ENCODE measurements at places on chromosomes 4 and X.

GRCh38 chr4:123236606-123237005 is 160.0 kb upstream of the SPRY1 start:
- no peak for DNase-seq

DNA sequence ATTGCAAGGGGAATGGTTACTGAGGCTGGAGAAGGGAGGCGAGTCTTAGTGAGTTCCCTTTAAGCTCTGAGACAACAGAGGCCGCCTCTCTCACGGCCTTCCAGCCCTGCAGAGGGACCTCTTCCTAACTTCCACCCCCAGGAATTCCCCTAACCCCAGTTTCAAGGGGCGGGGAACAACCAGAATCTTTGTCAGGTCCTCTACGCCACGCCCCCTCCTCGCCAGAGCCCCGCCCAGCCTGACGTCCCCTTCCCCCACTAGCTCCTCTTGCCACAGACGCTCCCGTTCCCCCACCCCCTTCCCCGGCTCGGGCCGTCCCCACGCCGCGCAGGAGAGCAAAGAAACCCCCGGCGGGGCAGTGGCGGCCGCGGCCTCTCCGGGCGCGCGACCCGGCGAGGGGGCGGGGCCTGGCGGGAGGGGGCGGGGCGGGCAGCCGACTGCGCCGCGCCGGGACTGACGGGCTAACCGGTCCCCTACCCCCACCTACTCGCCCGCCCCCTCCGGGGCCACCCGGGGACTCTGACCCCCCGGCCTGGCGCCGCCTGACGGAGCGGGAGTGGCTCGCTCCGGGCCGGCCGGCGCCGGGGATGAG is 12.3 kb upstream of the TMEM156 start:
- peak; percentile 97 for DNase-seq

DNA sequence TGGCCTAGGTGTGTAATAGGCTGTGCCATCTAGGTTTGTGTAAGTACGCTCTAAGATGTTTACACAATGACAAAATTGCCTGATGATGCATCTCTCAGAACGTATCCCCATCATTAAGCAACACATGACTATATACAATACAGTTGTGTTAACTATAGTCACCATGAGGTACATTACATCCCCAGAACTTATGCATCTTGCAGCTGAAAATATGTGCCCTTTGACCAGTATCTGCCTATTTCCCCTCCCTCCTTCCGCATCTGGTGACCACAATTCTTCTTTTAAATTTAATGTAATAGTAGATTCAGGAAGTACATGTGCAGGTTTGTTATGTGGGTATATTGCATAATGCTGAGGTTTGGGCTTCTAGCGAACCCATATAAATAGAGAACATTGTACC is 239.8 kb upstream of the IL1RAPL1 start:
- no peak for DNase-seq

GRCh38 chrX:136867518-136867917 is 13.0 kb downstream of the RBMX start:
- no peak for DNase-seq

DNA sequence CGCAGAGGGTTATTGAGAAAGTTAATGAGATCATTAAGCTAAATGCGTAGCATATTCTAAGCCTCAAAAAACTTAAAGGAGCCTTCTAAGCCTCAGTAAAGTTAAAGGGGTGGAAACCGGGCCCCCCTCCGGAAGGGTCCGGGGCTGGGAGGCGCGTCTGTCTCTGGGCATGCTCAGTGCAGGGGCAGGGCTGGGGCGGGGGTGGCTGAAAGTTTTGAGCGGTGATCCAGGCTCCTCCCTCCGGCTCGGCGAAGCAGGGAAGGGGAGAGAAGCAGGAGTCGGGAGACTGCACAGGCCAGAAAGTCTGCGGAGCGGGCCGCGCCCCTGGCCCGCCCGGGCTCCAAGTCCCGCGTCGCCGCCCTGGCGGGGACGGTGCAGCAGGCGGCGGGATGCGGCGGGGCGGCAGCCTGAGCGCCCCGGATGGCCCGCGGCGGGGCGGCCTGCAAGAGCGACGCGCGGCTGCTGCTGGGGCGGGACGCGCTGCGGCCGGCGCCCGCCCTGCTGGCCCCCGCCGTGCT is at the start of gene EVC:
Gene EVC (plus strand): TSS at position 241 of the 518 bp plus-strand sequence. CDS start 180 bp downstream, at position 421.
- no peak for DNase-seq

- no peak for DNase-seq
Observed at GRCh38 chr4:47646372-47646771, 161.3 kb downstream of the ATP10D start.

GRCh38 chr4:154507156-154507555 is 15.6 kb upstream of the DCHS2 start:
- DNase-seq = no peak

GRCh38 chr4:56613101-56613862 is 67.8 kb downstream of the HOPX start:
- no peak for DNase-seq

- peak; percentile 38 for DNase-seq
Observed at GRCh38 chrX:109856974-109857373, 123.9 kb upstream of the ACSL4 start.

DNA sequence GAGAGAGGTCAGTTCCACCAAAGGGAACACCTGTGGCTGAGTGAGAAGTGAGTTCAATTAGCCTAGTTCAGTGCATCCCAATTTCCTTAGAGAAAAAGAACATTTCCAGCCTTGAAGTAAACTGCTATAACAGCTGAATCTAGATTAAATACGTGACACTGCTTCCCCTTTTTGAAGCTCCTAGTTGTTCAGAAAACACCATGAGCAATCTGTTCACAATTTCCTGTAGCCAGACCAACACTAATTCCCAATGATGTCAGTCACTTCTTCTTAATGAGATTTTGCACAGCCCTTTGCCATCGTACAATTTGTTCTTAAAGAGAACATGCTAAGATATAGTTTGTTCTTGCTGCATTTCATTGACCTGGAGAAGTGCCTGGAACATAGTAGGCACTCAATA is 144.6 kb upstream of the EDNRA start:
- no peak for DNase-seq

DNA sequence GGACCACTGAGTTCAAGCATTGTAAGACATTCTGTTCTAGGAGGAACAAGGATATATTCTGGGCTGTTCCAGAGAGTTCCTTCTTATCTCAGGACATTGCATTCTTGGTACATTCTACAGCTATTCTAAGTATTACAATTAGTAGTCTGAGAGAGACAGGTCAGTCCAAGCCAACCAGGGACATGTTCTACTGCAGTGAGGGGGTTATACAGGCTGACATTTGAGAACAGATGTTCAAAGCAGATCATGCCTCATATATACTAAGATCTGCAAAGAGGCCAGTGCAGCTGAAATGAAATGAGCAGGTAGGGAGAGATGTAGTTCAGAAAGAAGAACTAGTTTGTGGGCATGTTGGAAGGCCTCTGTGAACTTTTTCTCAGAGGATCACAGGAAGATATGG is 142.0 kb downstream of the CENPC start:
- DNase-seq = no peak

- DNase-seq = no peak
Observed at GRCh38 chr4:138037696-138038095, 204.5 kb downstream of the SLC7A11 start.

GRCh38 chrX:26918631-26919030 is 544.5 kb downstream of the PPP4R3C start:
- DNase-seq = peak; percentile 11

DNA sequence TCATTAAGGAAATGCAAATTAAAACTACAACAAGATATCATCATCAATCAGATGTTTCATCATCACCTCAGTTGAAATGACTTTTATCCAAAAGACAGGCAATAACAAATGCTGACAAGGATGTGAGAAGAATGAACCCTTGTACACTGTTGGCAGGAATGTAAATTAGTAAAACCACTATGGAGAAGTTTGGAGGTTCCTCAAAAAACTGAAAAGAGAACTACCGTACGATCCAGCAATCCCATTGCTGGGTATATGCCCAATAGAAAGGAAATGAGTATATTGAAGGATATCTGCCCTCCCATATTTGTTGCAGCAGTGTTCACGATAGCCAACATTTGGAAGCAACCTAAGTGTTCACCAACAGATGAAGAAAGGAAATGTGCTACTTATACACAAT is 50.6 kb upstream of the STARD8 start:
- no peak for DNase-seq

GRCh38 chr4:16745009-16745635 is 153.3 kb downstream of the LDB2 start:
- no peak for DNase-seq

DNA sequence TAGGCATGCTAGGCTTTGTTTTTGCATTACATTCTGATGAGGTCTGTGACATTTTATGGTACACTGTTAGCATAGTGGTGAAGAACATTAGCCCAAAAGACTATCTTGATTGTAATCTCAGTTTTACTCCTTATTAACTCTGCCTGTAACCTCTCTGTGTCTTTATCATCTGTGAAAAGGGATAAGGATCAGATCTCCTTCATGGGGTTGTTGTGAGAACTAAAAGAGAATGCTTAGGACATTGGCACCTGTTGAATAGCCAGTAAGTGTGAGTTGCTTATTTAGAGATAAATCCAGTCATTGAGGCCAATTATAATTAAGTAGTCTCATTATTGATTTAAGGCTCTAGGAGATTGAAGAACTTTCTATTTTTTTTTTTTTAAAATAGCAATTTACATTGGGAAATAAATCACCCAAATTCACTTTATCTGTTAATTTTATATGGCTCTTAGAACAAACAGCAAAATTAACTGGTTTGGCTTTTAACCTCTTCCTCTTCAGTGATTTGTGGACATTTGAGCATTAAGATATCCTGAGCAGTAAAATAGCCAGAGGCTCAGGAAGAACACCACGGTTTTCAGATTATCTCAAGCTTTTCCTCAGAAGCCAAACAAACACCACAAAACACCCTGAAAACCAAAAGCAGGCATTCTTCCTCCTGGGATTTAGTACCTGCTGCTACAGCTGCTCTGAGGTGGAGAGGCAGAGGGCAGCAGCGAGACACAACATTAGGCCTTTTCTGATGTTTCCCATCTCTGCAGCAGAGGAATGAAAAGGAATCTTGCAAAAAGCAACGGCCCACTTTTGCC is 192.9 kb downstream of the ARHGAP10 start:
- no peak for DNase-seq

DNA sequence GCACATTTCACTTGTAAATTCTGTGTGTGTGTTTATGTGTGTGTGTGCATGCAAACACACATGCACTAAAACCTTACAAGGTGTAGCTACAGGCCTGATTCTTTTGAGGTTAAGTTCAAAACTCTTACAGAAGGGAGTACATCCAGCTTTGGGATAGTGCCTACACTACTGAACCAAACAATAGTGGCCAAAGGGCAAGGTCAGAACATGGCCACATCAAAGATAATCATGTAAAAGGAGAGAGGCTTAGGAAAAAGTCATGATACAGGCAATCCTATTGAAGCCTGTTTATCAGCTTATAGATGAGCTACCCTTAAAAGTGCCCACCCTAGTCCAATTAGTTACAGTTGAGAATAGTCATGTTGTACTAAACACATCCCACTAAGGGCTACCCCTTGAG is 139.6 kb downstream of the IDS start:
- no peak for DNase-seq

DNA sequence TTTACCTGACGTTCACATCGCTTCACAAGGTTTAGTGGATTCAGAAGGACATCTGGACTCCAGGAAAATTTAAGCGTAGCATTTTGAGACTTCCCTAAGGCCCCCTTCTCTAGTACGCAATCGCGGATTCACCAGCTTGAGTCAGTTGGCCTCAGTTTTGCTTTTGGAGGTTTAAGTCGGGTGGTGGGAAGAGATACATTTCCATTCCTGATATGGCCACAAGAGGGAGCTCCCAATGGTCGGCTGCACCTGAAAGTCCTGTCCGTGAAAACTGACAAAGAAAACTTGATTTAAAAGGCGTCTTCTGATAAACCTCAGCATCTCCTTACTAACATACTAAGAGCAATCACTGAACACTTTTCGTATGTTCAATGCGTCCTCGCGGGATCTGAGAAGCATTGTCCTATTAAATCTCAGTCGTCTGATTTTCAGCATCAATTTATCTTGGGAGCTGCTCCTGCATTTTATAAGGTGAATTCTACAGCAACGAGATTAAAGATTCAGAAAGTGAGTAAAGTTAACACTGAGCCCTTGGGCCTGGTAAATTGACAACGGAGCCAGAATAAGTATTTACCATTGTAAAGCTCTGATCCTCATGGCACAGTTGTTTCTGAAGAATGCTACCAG is 50.6 kb downstream of the LGI2 start:
- DNase-seq = peak; percentile 76

DNA sequence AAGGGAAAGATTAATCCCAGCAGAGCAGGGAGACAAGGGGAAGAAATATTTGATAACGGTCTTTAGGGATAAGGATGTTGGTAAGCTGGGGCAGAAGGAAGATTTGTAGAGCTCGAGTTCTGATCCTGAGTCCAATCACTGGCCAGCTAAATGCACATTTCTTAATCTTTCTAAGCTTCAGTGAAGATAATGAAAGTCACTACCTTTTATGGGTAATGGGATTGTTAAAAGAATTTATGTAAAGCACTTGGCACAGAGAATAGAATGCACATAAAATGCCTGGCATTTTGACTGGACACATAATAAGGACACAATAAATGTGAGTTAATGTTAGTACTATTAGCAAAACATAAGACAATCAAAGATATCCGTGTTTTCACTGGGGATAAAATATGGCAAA is 43.3 kb downstream of the NCAPG start:
- no peak for DNase-seq

DNA sequence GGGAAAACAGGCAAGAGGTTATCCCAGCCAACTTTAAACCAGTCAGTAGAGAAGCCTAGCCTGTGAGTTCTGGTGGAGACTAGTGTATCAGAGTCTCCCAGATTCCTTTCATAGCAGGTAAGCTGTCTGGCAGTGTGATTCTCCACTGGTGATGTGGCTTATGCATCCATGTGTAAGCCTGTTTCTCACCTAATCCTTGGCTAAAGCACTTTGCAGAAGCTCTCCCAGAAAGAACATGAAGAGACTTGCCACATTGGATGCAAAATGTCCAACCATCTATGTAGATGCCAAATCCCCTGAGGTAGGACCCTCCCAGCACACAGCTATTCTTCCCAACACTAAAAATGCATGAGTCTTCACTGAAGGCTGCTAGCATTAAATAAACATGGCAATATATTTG is 111.7 kb downstream of the CHRNA9 start:
- no peak for DNase-seq

DNA sequence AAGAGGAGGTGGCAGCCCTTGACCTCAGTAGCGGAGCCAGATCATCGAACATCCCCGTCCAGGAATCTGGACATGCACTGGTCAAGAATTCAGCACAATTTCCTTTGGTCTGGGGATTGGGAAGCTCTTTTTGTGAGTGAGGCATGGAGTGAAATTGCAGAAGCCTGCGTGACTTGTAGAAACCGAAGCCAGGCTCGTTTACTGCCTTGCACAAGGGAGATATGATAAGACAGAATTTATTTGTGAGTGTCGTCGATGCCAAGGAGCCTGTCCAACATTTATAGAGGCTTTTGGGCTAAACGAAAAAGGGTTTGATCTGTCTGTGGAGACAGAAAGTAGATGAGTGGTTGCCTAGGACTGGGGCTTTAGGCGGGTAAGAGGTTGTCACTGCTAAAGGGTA is 50.6 kb downstream of the TBL1X start:
- no peak for DNase-seq

DNA sequence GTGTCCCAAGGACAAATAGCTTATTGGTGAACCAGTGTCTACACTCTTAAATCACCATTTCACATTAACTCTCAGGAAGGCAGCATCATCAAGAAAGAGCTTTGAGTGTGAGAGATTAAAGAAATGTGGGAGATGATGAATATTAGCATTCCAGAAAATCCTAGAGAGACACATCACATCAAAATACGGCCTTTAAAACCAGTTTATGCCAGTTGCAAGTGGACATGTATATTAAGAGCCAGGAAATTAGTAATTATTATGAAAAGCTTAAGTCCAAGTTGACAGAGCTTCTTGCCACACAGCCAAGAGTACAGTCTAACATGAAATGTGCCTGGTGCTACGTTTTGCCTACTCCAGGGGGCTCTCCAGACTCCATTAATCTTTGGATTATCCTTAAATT is 503.0 kb upstream of the BOD1L1 start:
- DNase-seq = no peak

Measured in GM12865 (cell line).